ENCODE measurements at places on chromosomes 6 and 20.

DNA sequence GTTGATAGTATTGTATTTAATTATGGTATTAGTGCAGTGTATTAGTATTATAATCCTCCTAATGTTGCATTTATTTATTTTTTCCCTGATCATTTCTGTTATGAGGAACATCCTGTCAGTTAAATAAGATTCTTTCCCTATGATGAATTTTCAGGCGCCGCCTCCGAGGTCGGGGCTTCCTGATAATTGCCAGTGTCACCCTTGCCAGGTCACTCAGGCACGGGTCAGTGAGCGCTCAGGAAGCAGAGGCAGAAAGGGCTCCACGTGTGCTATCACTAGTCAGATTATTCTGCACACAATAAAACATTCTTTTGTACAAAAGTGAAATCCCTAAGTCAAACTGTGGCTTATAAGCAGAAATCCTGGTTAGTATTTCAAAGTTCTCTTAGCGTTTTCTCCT is 64.8 kb downstream of the TSHZ2 start:
- DNase-seq, result no peak

GRCh38 chr6:88722686-88723085 is 240.7 kb downstream of the RNGTT start:
- no peak for DNase-seq

DNA sequence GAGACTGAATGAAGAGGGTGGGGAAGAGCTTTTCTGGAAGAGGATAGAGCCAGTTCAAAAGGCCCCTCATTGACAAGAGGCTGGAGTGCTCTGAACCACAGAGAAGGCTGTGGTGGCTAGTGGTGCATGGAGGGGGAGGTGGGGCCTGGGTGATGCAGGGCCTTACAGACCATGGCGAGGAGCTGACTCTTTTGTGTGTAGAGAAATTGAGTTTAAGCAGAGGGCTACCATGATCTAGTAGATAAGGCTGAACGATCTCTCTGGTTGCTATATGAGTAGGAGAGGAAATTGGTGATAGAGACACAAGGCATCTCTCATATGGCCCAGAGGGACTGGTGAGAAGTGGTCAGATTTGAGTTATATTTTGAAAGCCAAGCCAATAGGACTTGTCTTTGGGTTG is 137.6 kb downstream of the UST start:
- DNase-seq, result no peak

GRCh38 chr6:21955053-21955595 is 341.7 kb downstream of the PRL start:
- DNase-seq, result no peak

- no peak for DNase-seq
These were observed 29.7 kb upstream of the GATA5 start for GRCh38 chr20:62505337-62506045.

- DNase-seq, result no peak
These were observed 26.9 kb downstream of the PCNA start for GRCh38 chr20:5092765-5093339.

- DNase-seq, result no peak
These were observed 125.3 kb downstream of the ANKS1A start for GRCh38 chr6:35014341-35014740.

DNA sequence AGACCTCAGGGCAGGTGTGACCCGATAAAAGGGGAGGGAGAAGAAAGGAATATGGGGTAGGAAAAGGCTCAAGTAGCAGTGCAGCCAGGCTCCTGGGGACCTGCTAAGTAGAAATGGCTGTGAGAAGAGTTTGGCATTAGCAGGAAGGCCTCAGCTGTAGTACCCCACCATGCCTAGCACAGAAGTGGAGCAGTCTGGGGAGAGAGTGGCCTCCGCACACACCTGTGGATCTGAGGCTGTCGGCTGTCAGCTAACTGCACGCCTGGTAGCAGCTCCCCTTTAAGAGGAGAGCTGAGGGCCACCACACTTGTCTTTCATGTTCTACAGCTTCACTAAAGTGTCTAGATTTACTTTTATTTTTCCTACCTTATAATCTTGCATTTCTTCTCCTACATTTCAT is 24.6 kb downstream of the PDE7B start:
- DNase-seq, result no peak

Data from substantia nigra (tissue), 51 donors.